ENCODE measurements at places on chromosomes 1 and 21.
A peak's percentile ranks its signal among the peaks of the same experiment; 100 is the strongest.

GRCh38 chr1:90721210-90722194 lies 4.4 kb upstream of the BARHL2 start:
- no peak for DNase-seq

DNA sequence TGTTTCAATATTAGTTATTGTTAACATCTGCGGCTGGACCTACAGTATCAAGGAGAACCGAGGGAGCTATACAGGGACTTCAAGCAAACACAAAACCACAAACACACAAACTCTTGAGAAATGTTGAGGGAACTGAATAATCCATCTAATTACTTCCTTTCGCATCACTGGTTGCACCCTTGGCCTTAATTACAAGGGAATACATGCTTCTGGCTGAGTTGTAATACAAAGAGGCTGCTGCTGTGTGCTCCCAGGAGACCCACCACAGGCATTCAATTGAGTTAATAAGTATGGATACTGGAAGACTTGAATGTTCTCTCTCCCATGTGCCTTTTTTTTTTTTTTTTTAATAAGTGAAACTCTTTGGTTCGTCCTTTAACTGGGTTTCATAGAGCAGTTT lies 16.8 kb upstream of the SMYD2 start:
- DNase-seq: no peak

- no peak for DNase-seq
Observed at GRCh38 chr1:86089765-86090164, 66.8 kb downstream of the COL24A1 start.

DNA sequence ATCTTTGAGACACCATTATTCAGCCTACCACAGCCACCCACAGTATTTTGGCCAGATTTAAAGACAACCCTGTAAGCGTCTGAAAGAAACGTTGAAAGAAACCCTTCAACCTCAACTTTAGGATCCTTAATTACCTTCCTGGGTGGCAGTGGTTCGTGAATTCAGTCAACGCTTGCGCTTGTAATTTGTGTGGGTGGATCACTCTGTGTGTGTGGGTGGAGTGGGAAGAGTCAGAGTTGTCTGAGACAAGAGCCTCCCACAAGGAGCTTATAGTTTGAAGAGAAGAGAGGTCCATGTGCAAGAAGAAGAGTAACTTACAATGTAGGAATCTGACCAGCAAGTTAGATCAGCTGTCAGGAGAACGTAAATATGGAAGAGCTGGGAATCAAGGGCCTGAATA lies 8.4 kb downstream of the COQ8A start:
- no peak for DNase-seq

GRCh38 chr1:206471415-206471801 lies 1.1 kb downstream of the IKBKE start:
- DNase-seq: no peak

- DNase-seq: peak; percentile 69
Observed at GRCh38 chr1:201916649-201917249, 28.1 kb downstream of the SHISA4 start.

DNA sequence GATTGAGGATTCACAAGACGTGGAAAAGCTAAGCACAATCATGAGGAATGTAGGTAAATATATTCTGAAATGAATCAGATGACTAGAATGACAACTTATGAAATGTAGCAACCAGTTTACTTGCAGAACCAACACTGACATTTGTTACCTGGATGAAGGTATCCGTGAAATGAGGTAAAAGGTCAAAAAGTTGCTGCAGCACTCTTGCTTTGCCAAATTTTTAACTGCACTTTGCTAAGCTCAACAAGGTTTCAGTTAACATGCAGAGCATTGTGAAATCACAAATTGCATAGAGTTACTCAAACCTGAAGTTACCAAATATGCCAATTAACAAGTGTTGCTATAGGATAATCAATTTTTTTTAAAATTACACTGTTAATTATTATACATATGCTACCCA lies 1280.1 kb downstream of the KCNT2 start:
- DNase-seq: no peak

DNA sequence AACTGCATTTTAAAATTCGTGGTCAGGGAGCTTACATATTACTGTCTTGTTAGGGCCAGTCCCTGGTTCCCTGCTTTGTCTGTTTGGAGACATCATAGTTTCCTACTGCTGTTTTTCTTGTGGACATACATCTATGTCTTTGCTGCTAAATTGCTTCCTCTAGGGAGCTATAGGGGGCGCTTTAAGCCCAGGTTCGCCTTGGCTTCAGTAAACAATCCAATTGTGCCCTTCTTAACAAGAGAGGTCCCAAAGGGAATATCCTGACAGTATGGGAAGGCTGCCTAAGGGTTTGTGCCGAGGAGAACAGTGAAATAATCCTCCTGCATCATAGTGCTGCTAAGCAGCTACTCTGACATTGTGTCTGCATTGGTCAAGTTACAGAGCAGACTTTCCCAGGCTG lies 112.5 kb downstream of the USH2A start:
- peak; percentile 7 for DNase-seq

- DNase-seq: no peak
Observed at GRCh38 chr1:236370420-236370819, 23.7 kb upstream of the EDARADD start.

- no peak for DNase-seq
Observed at GRCh38 chr1:60866917-60867531, 215.3 kb upstream of the NFIA start.

DNA sequence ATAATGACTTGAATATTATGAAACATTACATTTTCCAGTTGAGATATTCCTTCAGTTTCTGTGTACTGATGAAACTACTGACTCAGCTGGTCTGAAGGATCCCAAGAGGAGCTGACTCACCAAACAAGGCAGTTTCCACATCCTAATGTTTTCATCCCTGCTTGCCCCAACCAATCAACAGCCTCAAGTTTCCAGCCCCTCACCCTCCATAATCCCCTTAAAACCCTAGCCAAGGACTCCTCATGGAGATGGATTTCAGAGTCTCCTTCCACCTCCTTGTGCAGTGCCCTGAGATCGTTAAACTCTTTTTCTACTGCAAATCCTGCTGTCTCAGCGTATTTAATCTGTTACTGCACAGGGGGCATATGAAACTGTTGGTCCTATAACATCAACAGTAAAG lies 83.1 kb upstream of the HAO2 start:
- no peak for DNase-seq

DNA sequence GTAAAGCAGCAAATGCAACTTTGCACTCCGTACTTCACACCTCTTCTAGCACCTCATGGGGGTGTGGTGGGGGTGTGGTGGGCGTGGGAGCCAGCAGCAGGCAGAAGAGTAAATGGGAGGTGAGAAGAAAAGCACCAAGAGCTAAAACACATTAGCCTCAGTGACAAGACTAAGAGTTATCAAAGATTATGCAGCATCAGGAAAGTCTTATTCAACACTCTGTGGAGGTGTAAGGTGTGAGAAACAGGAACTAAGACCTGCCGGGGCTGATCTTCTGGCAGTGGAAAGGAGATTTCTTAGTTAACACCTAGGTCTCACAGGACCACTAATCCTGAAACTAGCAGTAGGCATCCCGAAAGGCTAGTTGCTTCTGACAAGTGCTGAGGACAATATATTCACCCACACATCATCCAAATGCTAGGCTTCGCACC lies 9.9 kb downstream of the TGFBR3 start:
- no peak for DNase-seq

- no peak for DNase-seq
Observed at GRCh38 chr1:88726697-88727096, 42.6 kb downstream of the PKN2 start.

DNA sequence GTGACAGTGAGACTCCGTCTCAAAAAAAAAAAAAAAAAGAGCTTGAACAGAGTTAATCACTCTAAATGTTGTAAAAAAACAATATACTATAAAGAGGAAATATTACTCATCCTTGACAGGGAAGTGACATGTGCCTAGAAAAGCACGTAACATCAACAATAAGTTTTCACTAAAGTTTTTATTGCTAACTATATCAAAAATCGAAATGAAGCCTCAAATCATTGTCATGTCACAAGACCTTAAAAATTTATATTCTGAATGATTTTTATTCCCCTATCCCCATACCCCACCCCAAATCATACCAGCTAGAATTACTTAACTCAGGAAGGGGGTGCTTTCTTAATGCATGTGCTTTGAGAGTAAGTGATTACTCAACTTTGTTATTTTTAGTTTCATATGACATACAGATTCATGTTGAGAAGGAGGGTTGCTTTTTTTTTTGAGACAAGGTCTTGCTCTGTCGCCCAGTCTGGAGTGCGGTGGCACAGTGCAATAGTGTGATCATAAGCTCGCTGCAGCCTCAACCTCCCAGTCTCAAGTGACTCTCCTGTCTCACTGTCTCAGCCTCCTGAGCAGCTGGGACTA lies 53.6 kb upstream of the MUTYH start:
- DNase-seq: no peak

DNA sequence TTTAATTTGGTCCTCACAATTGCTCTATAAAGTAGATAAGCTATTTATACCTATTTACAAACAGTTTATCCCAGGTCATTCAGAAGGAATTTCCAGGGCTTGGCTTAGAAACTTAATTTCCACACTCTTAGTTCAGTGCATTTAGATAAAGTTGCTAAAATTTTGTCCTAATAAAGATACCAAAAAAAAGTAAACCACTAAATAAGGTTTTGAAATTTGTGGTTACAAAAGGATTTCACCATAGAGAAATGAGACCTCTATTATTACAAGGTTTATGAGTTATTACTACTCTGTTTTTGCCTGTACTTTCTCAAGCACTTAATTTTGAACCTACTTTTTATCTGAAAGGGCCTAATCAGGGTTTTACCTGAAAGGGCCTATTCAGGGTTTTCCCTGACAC lies 22.4 kb downstream of the PTPN22 start:
- DNase-seq: no peak

- DNase-seq: no peak
Observed at GRCh38 chr1:92504291-92505014, 17.7 kb upstream of the GFI1 start.

- no peak for DNase-seq
Observed at GRCh38 chr1:243336163-243336562, 80.3 kb downstream of the SDCCAG8 start.

DNA sequence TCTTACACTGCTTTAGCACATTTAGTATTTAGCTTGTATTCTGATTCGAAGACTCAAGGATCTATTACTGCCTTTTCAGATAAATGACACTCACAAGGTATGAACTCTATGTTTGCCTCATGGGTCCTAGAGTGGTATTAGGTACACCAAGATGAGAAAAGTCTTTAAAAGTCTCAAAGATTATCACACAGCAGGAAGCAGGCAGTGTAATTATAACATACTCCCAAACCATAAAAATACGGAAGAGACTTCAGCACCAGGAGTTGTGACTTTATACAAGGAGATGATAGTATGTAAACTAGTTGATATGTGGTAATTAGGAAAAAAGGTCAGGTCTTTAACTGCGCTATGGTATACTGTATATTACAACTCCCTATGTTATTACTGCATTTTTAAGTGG lies 11.2 kb upstream of the RCSD1 start:
- DNase-seq: no peak

GRCh38 chr1:109880971-109881894 lies 29.4 kb upstream of the CSF1 start:
- DNase-seq: no peak

DNA sequence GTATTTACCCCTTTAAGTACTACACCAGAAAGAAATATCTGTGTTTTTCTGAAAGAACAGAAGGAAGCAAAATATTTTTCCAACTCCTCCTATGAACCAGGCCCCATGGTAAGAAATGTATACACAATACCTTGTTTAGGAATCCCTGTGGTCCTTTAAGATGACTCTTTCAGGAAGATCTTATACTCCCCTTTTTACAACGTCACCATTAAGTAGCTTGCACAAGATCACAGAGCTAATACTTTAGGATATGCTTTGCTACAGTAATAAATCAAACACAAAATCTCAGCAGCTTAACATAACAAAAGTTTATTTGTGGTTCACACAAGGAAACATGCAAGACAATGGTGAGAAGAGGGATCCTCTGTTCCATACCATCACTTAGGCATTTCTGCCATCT lies 8.8 kb upstream of the LAMB3 start:
- no peak for DNase-seq

DNA sequence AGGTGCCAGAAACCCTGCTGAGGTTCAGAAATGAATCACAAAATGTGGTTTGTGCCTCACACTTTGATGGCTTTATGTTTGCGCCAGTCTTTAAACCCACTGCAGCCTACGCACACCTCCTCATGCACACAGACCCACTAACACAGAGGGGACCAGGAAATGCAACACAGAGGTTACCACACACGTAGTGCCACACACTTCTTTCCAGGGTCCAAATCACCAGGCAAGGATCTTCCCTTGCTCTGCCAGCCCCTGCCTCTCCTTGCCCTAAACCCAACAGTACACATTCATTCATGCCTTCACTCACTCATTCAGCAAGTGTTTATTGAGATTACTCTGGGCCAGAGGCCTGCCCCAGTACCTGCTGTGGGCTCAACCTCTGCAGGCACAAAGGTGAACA lies 17.5 kb downstream of the MAB21L3 start:
- no peak for DNase-seq

DNA sequence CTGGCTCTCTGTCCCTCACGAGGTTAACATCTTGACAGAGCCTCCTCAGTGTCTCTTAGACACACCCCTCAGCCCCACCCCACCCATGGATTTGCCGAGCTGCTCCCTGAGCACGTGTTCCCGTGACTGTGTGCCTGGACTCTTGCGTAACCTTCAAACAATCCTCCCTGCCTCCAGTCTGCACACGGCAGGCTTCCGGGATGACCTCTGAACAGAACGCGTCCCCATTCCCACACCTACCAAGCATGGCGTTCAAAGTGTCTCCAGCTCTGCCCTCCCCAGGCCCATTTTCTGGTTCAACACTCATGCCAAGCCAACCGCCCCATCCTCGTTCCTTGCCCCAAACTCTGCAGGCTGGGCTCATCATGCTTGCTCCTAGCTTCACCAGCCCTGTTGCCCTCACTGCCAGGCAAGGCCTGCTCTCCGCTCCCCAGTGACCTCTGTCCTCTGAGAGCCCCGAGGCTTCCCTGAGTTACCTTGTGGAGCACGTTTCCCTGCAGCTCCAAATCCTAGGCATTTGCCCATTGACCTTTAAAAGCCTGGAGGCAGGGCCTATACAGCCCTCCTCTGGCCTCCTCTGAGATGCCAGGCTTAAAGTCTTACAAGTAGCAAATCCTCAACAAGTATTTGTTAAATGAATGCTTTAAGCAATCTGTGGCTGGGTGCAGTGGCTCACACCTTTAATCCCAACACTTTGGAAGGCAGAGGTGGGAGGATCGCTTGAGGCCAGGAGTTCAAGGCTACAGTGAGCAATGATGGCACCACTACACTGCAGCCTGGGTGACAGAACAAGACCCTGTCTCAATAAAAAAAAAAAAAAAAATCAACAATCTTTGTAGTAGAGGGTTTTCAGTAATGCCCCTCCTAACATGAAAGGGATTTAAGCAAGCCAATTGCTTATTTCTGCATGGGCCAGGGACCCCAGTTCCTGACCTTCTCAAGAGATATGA lies 5.0 kb downstream of the AGT start:
- no peak for DNase-seq
